ENCODE measurements at places on chromosomes 4 and X.

- DNase-seq: no peak
Measured at GRCh38 chr4:118774321-118774720, 61.6 kb downstream of the SEC24D start.

DNA sequence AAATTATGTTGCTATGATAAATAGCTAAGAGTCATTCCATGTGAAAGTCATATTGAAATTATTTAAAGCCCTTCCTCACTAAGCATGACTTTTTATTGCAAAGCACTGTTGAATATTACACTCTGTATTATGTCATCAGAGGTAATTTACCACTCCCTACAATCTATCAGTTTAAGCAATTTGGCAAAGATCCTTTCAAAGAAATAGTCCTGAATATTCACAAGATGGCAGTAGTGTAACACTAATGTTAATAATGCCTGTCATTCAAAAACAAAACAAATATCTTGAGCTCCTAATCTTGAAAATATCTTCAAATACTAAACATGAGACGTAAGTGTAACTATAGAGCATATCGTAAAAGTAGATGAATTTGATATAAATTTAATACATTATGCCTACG is 208.6 kb upstream of the TECRL start:
- DNase-seq: no peak

DNA sequence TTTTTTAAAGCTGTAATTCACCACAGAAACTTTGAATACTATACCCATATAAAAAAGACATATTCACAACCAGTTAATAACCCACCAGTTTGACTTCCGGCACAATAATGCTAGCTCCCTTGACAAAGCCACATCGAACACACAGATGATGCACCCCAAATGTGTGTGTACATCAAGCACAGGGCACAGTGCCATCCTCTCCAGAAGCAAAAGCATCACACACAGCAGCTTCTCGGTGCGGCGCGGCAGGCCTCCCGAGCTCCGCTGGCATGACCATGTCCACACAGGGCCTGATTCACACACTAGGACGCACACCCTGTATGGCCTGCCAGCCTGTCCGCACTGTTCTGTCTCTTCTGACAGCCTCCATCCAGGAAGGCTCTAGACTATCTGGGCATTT is 88.0 kb downstream of the LEF1 start:
- no peak for DNase-seq

- no peak for DNase-seq
Measured at GRCh38 chr4:105283501-105283900, 136.8 kb downstream of the TET2 start.

Data from coronary artery (tissue), 2 donors.